ENCODE measurements at places on chromosomes 1 and 21.
A peak's percentile ranks its signal among the peaks of the same experiment; 100 is the strongest.

DNA sequence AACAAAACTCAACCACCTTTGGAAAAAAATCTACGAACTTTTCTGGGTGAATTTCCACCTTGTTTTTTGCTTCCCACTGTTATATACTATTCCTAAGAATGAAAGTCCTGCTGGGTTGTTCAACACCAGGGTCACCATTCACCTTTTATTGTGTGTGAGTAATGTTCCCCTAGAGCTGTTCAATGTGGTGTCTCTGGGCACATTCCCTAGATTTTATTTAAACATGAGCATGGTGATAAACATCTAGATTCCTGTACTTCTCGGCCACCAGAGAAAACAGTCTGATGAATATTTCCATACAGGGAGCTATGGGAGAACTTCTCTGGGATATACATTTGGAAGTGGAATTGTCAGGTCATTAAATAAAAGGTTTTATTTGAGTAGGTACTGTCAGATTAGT lies 13.0 kb downstream of the FMN2 start:
- no peak for DNase-seq

- no peak for DNase-seq
These were observed 19.0 kb downstream of the CYB5RL start for GRCh38 chr1:54180701-54181360.

DNA sequence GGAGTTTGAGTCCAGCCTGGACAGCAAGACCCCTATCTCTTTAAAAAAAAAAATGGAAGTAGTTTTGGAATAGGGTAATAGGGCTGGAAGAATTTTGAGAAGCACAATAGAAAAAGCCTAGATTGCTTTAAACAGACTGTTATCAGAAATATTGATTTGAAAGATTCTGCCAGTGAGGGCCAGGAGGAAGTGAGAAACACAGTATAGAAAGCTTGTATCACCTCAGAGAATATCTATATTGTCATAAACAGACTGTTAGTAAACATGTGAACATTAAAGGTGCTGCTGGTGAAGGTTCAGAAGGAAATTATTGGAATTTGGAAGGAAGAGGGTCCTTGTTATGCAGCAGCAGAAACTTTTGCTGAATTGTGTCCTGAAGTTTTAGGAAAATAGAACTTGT lies 24.8 kb upstream of the PSEN2 start:
- DNase-seq: no peak

DNA sequence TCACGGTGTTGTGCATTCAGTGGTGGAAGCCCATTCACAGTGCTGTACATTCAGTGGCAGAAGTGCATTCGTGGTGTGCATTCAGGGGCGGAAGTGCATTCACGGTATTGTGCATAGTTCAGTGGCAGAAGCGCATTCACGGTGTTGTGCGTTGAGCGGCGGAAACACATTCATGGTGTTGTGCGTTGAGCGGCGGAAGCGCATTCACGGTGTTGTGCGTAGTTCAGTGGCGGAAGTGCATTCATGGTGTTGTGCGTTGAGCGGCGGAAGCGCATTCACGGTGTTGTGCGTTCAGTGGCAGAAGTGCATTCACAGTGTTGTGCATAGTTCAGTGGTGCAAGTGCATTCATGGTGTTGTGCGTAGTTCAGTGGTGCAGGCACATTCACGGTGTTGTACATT lies 60.6 kb downstream of the PCNT start:
- no peak for DNase-seq

GRCh38 chr1:211684791-211685190 lies 9.4 kb upstream of the NEK2 start:
- no peak for DNase-seq

DNA sequence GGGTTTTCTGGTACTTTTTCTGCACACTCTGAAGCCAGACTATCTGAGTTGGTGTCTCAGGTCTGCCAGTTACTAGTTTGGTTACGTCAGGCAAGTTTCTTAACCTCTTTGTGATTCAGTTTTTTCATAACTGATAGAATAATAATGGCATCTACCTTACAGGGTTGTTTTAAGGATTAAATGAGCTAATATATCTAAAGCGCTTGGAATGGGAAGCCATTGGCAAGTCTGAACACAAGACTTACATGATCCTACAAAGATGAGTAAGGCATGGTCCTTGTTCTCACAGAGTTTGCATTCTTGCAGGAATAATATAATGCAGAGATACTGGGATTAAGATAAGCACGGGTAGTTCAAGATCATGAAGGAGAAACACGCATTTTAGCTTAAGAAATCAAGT lies 9.2 kb upstream of the DENND2D start:
- no peak for DNase-seq

- DNase-seq: peak; percentile 86
These were observed 124.0 kb downstream of the DMRTB1 start for GRCh38 chr1:53583021-53583867.

GRCh38 chr1:55894521-55894920 lies 679.4 kb upstream of the USP24 start:
- no peak for DNase-seq

GRCh38 chr1:65049941-65050713 lies 83.8 kb upstream of the JAK1 start:
- no peak for DNase-seq

All from fibroblast of skin of left biceps (primary cell).